ENCODE measurements at places on chromosomes 6 and 20.

GRCh38 chr6:68544450-68544849 is 90.6 kb upstream of the ADGRB3 start:
- no peak for DNase-seq

DNA sequence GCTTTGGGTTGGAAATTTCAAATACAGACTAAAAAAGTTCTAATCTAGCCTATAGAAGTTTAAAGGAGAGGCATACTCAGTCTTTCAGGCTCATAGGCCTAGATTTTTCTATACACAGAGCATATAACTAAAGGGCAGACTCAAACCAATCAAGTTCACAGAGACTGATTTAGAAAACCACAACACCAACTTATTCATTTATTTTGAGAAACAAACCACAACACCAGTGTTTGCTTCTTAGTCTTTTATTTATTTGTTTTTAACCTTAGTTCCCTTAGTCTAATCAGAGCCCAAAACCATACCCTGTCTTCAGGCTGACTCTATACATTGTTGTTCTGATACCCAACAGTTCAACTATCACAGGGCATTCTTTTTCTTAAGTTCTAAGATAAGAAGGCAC is 103.7 kb downstream of the REV3L start:
- no peak for DNase-seq

DNA sequence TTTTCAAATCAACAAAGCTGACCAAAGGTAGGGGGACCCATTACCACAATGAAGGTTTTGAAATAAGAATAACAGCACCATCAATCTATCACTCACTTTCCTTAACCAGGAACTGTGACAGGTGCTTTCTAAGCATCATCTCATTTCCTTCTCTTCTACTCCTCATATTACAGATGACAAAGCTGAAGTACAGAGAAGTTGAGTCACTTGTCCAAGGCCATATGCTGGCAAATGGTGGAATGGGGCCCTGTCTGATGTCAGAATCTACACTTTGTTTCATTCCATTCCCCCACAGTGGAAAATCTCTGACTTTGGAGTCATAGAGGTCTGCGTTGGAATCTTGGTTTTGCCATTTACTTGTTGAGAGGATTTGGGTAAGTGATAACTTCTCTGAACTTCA is 222.5 kb upstream of the LRFN2 start:
- no peak for DNase-seq

DNA sequence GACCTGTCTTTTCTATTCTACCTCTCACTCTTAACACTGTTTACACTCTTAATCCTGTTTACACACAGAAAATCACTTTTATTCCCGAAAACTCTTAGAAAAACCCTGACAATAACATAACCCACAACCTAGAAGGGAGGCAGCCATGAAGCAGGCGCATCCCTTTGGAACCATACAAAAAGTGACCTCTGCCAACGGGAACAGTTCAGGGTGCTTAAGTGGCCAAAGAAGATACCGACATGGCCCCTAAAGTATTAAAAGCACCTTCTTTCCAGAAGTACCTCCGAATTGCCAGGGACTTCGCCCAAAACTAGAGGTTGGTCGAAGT is 490 bp downstream of the MMUT start:
- DNase-seq: no peak

GRCh38 chr20:57622579-57623381 is 2.6 kb upstream of the ZBP1 start:
- peak; percentile 69 for DNase-seq

- no peak for DNase-seq
These were observed 376.0 kb upstream of the HS3ST5 start for GRCh38 chr6:114718716-114719270.

GRCh38 chr6:17710331-17710730 is 3.6 kb upstream of the NUP153 start:
- DNase-seq: no peak

- DNase-seq: no peak
These were observed 58.6 kb upstream of the DACT2 start for GRCh38 chr6:168377856-168378832.

DNA sequence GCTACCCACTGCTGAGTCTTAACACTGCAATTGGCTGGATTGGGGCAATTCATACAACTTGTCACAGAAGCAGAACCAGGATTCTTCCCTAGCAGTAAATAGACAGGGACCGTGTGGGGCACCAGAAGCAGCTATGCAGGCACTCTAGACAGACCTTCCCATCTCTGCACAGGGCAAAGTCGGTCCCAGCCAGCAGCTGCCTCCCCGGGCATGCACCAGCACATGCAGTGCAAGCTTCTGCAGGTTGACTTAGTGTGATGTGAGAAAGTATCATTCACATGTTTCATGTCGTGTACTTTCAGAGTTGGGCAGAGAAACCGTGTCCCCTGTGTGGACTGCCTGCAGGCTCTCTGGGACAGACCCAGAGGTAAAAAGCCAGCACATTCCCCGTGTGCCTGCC is 98.0 kb upstream of the FOXA2 start:
- DNase-seq: no peak

- no peak for DNase-seq
These were observed 116.5 kb downstream of the SAMD5 start for GRCh38 chr6:147624946-147625515.

GRCh38 chr6:170013815-170014214 is 262.4 kb downstream of the ERMARD start:
- DNase-seq: no peak

DNA sequence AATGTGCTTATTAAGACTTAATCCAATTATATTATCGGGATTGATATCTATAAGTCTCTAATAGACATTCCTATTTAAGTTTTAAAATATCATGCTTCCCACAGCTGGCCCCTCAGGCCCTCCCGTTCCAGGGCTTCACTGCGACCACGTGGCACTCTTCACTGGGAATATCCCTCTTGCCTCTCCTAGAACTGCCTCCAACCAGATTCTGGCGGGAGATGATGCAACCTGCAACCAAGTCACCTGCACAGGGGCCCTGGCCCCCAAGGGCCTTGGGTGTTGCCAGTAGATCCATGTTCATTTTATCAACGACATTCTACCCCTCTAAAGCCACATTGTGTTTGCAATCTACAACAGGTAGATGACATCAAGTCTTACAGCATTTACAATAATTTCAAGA is 18.4 kb upstream of the RAMACL start:
- DNase-seq: no peak

- no peak for DNase-seq
These were observed 208.7 kb downstream of the PHF3 start for GRCh38 chr6:63844287-63844686.

- DNase-seq: no peak
These were observed 311.5 kb downstream of the LAMA2 start for GRCh38 chr6:129194306-129194941.

DNA sequence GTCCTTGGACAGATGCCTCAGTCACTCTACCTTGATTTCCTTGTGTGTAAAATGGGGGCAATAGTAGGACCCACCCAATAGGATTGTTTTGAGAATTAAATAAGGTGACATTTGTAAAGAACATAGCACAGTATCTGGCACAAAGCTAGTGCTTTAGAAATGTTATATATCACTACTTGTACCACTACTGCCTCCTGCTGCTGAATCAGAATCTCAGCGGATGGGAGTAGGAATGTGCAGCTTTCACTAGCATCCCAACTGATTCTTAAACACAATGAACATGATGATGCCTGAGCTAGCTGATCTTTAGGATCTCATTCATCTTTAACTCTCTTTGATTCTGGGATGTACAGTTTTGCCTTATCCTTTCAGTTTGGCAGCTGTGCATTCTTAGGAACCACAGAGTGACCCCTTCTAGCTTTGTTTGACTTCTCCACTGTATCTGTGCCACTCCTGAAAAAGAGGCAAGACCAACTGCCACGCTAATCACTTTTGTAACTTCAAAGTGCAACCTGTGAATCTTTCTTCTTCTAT is 7.2 kb downstream of the PBOV1 start:
- DNase-seq: no peak

- DNase-seq: no peak
These were observed 1.1 kb upstream of the AFG1L start for GRCh38 chr6:108293527-108294296.

GRCh38 chr6:73854998-73855718 is 159.2 kb downstream of the CD109 start:
- peak; percentile 70 for DNase-seq

DNA sequence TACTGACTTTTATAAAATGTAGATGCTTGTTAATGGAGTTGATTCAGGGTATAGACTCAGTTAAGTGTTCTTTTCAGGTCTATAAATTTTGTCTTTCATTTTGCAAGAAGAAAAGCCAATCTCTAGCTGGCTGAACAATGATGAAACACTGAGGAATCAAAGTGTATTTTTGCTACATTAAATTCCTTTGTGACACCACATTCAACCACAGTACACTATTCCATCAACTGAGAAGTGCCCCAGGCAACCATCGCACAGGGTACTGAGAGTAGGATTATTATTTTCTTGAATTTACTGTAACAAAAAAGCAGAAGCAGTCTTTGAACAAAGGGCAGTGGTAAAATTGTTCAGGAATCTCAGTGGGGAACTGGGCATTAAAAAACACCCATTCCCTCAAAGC is 83.6 kb downstream of the PREP start:
- no peak for DNase-seq

GRCh38 chr6:166942393-166943168 is 13.8 kb downstream of the RNASET2 start:
- peak; percentile 60 for DNase-seq

- DNase-seq: no peak
These were observed 57.7 kb downstream of the SNX5 start for GRCh38 chr20:17910828-17911294.

- DNase-seq: peak; percentile 46
These were observed 13.4 kb downstream of the NAPB start for GRCh38 chr20:23407781-23408464.

DNA sequence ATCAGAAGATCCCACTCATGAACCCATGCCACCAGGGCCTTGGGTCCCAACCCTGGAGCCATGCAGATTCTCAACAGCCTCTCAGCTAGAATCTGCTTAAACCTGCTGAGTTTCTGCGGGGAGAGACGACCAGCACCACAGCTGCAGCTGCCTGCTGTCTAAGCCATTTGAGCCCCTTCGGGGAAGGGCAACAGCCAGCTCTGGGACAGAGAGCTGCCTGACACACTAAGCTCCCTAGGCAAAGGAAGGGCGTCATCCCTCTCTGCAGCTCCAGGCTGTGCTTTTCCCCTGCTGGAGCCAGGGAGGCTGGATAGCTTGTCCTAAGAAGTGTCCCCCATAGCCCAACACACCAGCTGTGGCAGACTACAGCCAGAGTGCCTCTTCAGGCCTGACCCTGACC is 182.5 kb downstream of the OTOR start:
- DNase-seq: no peak

GRCh38 chr20:1894471-1894950 is 696 bp upstream of the SIRPA start:
- no peak for DNase-seq

- DNase-seq: no peak
These were observed 41.0 kb upstream of the NFATC2 start for GRCh38 chr20:51583499-51583898.

GRCh38 chr20:38304845-38305447 is 990 bp downstream of the BPI start:
- DNase-seq: no peak

- DNase-seq: no peak
These were observed 46.9 kb downstream of the STXBP5 start for GRCh38 chr6:147251072-147251471.

All from CD4-positive, alpha-beta T cell treated with Interleukin-4 for 4 hours (primary cell).